ENCODE measurements at places on chromosomes 13 and 19.

- DNase-seq: no peak
Measured at GRCh38 chr19:30212574-30212973, 159.6 kb upstream of the ZNF536 start.

DNA sequence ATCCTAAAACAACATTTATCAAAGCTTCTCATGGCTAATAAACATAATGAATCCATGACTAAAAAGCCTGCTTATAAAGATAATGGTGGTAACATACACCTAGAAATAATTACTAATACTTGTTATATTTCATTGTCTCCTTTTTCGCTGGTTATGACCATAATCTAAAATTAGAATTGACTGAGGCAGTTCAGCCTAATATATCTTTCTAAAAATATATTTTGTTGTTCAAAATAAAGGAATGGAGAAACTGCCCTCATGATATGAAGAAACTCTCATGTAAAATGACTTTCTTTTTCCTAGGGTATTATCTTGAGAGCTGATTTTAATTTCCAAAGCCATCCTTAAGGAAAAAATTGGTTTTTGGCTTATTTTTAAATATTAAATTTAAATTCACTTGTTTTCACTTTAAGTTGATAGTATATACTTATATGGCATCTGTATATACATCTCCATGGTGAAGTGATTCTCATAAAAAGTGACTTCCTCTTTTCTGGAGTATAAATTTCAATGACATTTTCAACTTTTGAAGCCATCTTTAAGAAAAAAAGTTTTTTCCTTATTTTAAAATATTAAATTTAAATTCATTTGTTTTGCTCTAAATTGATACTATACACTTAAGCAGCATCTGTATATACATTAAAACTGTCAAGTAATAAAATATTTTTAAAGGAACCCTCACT is 204.6 kb downstream of the VWA8 start:
- DNase-seq: no peak

- no peak for DNase-seq
Measured at GRCh38 chr13:41408746-41409145, 48.6 kb upstream of the RGCC start.

- DNase-seq: no peak
Measured at GRCh38 chr19:13794398-13794756, 866 bp upstream of the ZSWIM4 start.

GRCh38 chr19:7899751-7900378 is 3.8 kb upstream of the MAP2K7 start:
- DNase-seq: no peak

DNA sequence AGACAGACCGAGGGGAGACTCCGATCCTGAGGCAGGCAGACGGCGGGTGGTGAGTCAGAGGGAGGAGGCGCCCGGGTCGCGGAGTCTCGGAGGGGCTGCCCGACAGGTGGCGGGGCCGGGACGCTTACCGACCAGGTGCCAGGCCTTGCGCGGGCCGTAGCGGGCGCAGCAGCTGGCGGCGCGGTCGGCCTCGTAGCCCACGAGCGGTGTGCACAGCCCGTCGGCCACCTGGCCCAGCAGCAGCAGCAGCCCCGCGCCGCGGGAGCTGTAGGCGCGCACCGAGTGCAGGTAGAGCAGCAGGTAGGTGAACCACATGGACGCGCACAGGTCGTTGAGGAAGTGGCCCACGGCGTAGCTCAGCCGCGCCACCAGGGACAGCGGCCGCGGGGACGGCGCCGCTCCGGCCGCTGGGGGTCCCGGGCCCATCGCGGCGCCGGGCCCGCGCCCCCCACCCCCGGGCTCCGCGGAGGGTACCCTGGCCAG is 367 bp downstream of the MFSD12 start:
- DNase-seq: peak; percentile 78
